ENCODE measurements at places on chromosomes 11 and 22. TPM values are rescaled to one million over a fixed set of nuclear protein-coding genes. Genes with fewer than 3 reads are reported as not detected.

Gene PLAAT2
- total RNA-seq: not detected

Gene CCDC73
- not detected for total RNA-seq

- DNase-seq: no peak
Observed at GRCh38 chr11:64110465-64111375, 55.2 kb downstream of the MACROD1 start.

- no peak for DNase-seq
Observed at GRCh38 chr11:5197536-5197935, 2.9 kb downstream of the OR51V1 start.

DNA sequence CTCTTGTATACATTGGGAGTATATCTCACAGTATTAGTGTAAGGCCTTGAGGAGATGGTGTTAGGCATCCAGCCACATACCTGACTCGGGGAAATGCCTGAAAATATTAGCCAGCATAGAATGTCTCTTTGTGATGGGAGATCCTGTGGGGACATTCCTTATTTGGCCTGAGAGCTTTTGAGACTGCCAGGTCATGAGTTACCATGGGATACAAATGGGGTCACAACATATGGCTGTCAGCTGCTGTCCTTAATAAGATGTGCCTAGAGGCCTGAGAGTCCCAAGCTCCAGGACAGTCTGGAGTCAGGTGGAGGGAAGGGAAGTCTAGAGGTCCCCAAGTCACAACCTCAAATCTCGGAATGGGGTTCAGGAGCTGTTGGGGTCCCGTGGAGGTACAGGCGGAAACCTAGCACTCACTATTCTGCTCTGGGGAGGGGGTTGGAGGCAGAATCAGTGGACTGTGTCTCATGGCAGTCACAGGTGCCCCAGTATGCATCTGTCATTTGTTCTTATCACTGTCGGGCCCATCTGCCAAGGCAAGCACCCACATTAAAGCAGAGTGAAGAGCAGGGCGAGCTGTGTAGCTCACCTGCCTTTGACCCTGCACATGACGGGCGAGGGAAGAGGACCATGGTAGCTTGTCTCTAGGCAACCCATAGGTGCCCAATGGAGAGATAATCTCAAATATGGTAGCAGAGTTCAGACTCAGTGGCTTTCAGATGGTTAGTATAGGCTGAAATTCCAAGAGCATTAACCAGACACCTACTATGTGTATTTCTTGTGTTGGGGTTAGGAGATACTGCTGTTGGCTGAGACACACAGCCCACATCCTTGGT, 29.9 kb downstream of the KCNQ1OT1 start:
- peak; percentile 21 for DNase-seq

Gene CATSPER1
- total RNA-seq: not detected

Gene TIMP3
- total RNA-seq: 256 TPM

- peak; percentile 88 for DNase-seq
Observed at GRCh38 chr11:76807206-76807875, 24.2 kb downstream of the TSKU start.

DNA sequence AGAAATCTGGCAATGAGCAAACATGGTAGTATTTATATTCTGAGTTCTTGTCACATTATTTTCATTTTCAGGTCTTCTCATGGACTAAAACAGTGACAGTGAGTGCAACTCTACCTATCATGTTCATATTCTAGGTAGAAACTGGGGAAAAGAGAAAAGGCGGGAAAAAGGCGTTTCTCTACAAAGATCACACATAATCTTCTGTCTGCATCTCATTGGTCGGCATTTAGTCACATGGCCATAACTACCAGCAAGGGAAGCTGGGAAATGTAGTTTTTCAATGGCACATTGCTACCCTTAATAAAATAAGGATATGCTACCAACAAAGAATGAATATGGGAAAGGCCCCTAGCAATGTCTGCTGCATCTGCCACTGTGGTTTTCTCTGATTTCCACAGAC, 57.6 kb upstream of the B3GAT1 start:
- no peak for DNase-seq

DNA sequence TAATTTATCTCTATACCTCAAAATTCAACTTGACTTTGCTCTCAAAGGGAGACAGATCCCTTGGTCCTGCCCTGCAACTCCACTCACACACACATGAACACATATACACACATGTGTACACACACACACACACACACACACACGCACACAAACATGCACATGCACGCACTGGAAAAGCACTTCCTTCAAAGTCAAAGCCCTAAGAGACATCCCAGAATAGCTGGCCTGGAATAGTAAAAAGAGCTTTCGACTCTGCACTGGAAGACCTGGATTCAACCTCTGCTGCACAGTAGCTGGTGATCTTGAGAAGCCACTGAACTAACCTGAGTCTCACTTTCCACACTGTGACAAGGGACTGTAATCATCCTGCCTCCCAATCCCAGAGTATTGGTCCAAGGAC, 26.8 kb downstream of the TENM4 start:
- no peak for DNase-seq

Gene RELT
- 4.7 TPM for total RNA-seq

DNA sequence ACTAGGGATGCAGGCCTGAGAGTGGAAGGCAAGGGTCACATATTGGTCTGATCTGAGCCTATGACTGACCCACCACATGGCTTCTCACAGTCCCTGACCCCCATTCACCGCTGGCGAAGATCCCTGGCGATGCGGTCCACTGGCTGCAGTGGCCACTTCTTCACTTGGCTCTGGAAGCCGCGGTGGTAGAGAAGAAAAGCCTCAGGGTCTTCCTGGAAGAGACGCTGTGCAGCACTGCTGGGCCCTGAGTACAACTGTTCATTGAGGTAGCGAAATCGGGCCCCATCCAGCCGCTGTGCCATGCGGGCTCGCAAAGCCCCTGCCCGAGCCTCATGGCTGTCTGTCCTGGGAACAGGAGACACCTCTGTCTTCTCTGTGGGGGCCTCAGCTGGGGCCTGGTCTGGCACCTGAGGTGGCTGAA, 2.4 kb downstream of the RRP8 start:
- no peak for DNase-seq

DNA sequence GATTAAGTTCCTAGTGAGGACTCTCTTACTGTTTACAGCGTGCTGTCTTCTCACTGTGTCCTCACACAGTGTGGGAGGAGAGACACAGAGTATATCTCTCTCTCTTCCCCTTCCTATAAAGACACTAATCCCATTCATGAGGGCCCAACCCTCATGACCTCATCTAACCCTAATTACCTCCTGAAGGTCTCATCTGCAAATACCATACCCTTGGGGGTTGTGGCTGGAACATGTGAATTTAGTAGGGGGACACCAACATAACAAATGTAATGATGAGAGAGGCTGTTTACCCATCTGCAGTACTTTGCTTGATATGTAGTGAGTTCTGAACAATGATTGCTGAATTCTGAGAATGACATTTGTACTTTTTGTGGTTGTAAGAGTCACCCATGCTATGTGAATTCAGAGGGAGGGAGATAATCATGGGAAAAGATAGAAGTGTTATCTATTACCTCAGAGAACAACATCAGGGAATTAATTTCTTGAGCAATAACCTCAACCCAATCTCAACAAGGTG, 4.9 kb upstream of the OR52W1 start:
- no peak for DNase-seq

Gene MAPK8IP2
- 2.1 TPM for total RNA-seq

DNA sequence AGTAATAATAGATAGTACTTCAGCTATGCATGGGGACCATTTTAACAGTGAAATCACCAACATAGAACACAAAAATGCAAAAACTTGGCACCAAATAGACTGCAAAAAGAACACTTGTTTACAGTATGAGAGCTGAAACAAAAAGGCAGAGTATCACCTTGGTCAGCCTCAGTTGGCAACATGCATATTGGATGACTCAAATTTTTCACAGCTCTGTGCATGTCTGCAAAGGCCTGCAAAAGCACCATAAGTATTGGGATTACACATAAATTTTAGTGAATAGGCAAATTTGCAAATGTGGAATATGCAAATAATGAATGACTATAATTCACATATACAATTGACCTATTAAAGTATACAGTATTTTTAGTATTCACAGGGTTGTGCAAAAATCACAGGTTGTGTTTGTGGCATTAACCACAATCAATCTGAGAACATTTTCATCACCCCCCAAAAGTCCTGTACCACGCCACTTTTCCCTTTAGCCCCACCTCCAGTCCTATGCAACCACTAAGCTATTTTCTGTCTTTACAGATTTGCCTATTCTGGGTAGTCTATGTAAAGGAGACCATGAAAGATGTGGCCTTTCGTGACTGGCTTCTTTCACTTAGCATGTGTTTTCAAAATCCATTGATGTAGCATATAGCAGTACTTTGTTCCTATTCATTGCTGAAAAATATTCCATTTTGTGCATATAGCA, 47.2 kb downstream of the CCDC15 start:
- no peak for DNase-seq

Gene ADM2
- total RNA-seq: 0.56 TPM

DNA sequence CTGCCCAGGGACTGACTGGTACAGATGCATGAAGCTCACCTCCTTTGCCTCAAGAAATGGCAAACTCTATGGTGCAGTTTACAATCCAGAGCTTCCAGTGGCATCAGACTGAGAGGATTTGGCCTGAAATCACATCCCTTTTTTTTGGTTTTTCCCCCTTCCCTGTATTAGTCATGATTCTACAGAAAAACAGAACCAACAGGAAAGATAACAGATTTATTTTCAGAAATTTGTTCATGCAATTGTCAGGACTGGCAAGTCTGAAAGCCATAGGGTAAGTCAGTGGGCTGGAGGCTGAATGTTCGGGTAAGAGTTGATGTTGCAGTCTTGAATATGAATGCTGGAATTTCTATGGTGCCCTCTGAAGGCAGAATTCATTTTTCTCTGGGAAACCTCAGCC, 12.0 kb upstream of the ZDHHC13 start:
- no peak for DNase-seq

Gene RIMBP3C
- total RNA-seq: not detected

DNA sequence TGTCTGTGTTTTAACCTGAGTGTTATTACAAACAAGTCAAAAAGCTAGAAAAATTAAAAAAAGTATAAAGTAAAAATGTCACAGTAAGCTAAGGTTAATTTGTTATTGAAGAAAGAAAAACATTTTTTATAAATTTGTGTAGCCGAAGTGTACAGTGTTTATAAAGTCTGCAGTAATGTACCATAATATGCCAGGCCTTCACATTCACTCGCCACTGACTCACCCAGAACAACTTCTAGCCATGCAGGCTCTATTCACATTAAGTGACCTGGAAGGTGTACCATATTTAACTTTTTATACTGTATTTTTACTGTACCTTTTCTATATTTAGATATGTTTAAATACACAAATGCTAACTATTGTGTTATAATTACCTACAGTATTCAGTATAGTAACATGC, 14.7 kb upstream of the FDX1 start:
- no peak for DNase-seq

Gene MMP11
- 2.7 TPM for total RNA-seq

DNA sequence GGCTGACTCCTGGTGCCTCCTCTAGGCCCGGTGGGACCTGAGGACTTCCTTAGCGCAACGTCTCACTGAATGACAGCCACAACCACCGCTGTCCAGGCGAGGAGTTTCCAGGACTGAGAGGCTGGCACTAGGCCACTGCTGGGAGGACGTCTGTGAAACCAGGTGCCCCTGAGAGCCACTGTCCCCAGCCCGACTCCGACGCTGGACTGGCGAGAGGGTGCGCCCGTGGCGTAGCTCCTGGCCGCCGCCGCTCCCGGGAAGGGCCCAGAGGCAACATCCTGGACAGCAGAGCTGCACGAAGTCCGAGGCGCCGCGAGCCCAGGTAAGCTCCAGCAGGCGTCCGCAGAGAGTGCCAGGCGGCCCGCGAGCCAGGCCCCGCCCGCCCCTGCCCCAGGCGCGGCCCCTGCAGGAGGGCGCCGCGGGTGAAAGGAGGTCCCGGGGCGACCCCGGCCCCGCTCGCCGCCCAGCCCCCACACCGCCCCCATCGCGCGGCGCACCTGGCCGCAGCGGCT, 525 bp downstream of the DGCR2 start:
- peak; percentile 90 for DNase-seq

GRCh38 chr22:27989758-27990450, 70.8 kb upstream of the PITPNB start:
- no peak for DNase-seq

DNA sequence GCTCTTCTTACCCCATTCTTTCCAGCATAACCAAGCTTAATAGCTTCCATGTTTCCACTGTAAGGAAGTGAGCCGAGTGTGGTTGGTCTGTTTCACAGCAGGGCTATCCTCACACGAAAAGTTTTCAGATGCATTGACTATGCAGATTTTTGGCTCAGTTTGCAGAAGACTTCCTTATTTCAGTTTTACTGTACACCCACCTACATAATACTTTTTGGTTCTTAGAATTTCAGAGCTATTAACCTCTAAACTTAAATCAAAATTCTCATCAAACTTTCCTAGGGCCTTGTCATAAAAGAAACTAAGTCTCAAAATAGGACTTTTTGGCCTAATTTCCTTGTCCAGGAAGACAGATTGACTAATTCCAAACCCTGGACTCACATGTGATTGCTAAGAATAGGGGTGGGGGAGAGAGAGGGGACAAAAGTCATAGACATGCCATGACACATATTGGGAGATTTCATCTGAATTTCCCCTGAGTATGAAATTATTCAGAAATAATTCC, 7.3 kb upstream of the EHF start:
- no peak for DNase-seq

DNA sequence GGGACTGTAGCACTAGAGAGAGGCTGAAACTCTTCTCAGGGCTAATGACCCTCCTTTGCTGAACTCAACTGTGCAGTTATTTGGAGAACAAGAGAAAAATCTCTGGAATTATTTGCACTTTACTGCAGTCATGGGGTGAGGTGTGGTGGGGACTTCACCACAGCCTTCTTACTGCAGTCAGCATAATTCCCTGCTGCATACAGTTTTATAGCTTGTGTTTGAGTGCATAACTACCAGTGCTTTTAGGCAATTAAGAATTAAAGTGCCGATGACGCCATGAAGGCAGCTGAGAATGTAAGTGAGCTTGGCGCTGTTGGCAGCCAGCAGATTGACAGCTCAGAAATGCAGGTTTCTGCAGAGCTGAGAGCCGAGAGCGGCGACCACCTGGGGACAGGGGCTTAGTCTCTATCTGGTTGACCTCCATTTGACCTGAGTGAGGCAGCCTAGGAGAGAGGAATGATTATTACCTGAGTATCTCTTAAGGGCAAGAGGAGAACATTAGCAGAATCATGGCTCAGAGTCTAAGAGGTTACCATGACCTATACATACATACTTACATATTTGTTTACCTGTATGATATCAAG, 830.0 kb downstream of the NTM start:
- DNase-seq: no peak

DNA sequence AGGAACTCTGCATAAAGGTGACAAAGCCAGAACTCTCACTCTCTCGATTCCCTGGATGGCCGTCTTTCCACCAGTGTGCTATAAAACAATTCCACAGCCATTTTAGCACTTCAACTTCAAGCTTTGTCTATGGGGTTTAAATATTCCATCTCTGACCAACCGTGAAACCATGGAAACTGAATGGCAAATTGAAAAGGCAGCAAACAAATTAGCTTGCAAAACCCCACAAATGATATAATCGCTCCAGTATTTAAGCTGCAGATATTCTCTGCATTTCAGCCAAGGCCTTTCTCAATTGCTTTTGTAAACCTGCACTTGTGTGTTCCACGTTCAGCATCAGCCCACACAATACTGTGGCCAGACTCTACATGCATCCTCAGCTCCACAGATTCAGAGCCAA, 131.7 kb upstream of the ISX start:
- no peak for DNase-seq
